Activated CD8-positive, alpha-beta memory T cell treated with anti-CD3 and anti-CD28 coated beads, Interleukin-2, amount 10 ng/mL, durations not matched to agents 7 days and 5 days (primary cell): ENCODE measurements at places on chromosomes 6 and 20. TPM values are rescaled to one million over a fixed set of nuclear protein-coding genes. Genes with fewer than 3 reads are reported as not detected.

GRCh38 chr20:25015986-25016385, 23.4 kb upstream of the APMAP start:
- no peak for DNase-seq

- DNase-seq = peak; percentile 73
Measured at GRCh38 chr6:33427585-33428223, 7.8 kb downstream of the SYNGAP1 start.

GRCh38 chr20:33836277-33836676, 25.1 kb downstream of the CHMP4B start:
- no peak for DNase-seq

DNA sequence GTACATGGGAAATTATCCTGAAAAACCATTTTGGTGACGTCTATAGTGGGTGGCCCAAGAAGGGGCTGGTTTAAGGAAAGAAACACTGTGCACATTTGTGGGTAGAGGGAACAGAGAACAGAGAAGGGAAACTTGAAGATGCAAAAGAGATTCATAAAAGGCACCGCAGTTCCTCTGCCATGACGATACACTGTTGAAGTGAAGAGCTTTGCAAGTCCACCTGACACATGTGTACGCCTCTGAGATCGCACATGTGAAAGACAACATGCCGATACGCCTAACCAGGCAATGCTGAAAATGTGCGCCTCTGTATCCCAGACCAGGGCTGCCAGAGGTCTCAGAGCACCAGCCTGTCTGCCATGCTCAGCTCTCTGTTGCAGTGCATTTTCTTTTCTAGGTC, 180.9 kb downstream of the KIF16B start:
- no peak for DNase-seq

GRCh38 chr6:111800821-111801220, 72.4 kb downstream of the FYN start:
- no peak for DNase-seq

- DNase-seq = no peak
Measured at GRCh38 chr6:111118826-111119225, 31.5 kb downstream of the SLC16A10 start.

DNA sequence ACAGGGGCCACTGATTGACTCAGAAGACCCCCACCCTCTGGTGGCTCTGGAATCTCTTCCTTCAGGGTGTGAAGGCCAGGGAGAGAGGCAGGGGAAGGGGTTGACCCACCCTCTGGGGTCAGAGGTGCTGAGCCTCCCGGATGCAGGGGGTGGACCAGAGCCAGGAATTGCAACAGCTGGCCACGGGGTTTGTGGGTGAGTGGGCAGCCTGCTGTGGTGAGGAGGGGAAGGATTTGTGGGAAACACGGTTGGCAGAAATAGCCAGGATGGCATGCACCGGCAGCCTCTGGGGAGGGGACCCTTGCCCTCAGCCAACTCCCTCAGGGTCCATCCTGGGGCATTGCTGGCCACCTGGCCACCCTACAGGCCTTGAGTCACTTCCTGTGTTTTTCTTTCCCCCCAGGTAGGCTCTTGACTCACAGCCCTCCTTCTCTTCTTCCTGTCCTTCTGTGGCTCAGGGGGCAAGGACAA, 92.8 kb downstream of the MRPL14 start:
- DNase-seq = no peak

- no peak for DNase-seq
Measured at GRCh38 chr20:1360094-1360846, 31.3 kb upstream of the SDCBP2 start.

DNA sequence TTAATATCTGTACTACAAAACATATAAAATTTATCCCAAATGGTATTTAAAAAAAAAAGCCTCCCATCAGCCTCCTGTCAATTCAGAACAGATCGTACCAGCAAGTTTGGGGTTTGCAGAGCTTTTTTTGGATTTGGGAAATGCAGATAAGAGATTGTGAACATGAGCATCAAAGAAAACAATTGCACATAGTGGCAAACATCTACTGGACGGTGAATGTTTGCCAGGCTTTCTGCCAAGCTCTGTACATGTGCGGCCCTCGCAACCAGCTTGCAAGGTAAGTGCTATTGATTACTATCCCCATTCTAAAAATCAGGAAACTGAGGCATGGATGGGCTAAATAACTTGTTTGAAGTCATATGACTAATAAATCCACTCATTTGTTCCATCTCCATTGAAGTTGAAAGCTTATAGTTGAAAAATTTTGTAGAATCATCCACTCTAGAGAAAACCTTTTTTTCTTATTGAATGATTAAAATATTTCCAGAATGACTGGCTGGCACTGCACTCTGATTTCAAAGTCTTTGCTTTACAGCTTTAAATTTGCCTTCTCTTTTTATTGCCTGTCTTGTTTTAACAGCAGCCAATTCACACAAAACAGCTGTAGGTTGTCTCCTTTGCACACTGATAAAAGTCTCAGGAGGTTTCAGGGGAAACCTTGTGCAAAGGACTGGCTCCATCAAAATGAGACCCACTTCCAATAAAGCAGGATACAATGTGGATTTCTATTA, 37.4 kb upstream of the SIRT5 start:
- DNase-seq = no peak

GRCh38 chr6:71091167-71091566, 134.3 kb upstream of the B3GAT2 start:
- no peak for DNase-seq

- no peak for DNase-seq
Measured at GRCh38 chr6:142975365-142975764, 30.4 kb upstream of the HIVEP2 start.

The GCLC gene
- total RNA-seq = 36.3 TPM

The LSM2 gene
- 124 TPM for total RNA-seq

The FABP7 gene
- not detected for total RNA-seq

The TRIM38 gene
- total RNA-seq = 19.0 TPM
